NCI-H1930 (cell line): ENCODE measurements at places on chromosomes 3 and 15.

GRCh38 chr15:70250208-70251201 is 152.8 kb upstream of the TLE3 start:
- no peak for DNase-seq

DNA sequence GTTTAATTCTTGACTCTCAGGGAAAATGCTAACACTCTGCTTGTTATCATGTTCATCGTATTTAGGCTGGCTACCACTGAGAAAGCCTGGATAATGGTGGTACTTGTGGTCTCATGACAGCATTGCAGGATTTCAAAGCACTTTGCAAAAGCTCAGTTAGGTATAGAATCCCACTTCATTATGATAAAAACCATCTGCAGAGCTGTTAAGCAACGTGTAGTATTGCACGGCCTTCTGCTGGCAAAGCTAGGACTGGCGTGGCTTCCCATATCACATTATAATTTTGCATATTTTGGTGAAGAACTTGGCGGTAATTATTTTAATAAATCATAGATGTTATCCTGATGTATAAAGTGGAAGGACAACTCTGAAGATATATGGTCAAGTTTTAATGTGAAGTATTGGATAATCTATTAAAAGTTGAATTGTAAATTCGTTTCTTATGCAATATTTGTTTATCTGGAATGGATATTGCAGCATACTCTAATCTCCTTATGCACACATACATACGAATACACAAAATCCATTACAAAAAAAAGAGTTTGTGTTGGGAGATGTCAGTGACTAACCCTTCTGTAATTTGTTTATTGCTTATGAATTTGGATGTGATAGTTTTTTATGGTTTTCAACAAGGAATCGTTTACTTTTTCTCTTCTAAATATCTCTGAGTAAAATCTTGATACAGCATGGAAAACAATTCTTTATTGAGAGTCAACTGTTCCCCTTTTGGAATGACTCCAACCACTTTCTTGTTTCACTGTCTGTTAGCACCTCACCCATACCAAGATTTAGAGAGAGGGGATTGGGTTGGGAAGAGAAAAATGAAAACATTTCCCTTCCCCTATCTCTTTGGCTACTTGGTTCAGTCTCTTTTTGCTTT is 9.2 kb downstream of the RAB8B start:
- DNase-seq: no peak

GRCh38 chr3:100653604-100654294 is 44.3 kb downstream of the ADGRG7 start:
- DNase-seq: no peak

DNA sequence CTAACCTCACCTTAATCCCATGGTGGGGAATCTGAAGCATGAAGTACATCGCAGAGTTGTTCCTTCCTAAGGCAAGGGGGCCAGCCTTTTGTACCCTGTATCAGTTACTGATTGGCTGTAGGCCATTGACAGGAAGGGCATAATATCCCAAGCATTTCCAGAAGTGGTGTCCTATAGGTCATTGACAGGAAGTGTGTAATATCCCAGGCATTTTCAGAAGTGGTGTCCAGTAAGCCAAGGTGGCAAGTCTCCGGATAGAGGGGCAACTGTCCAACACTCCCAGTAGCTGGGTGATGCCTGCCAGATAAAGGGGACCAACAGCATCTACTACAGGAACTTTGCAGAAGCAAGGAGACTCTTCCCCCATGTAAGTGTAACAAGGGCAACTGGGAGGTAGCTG is 52.1 kb upstream of the MYRIP start:
- DNase-seq: no peak

- no peak for DNase-seq
Observed at GRCh38 chr3:161848376-161848775, 351.8 kb downstream of the OTOL1 start.

GRCh38 chr15:100114571-100114970 is 227.2 kb downstream of the ADAMTS17 start:
- DNase-seq: no peak

DNA sequence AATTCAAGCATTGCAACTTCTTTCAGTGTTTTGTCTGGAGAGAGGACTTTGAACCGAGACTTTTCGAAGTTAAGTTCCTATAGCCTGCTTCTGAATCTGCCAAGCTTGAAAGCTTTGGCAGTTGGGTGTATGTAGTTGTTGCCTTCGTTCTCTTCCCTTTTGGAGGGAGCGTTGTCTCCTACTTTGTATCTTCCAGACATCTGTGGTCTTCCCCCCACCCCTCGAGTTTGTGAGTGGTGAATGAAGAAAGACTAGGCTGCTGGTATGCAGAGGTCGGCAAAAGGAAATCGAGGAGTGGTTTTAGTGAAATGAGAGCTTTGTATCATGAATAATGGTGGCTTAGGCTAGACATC is 1.3 kb downstream of the CTNNB1 start:
- DNase-seq: no peak

- DNase-seq: no peak
Observed at GRCh38 chr3:9099702-9100512, 136.6 kb upstream of the RAD18 start.

DNA sequence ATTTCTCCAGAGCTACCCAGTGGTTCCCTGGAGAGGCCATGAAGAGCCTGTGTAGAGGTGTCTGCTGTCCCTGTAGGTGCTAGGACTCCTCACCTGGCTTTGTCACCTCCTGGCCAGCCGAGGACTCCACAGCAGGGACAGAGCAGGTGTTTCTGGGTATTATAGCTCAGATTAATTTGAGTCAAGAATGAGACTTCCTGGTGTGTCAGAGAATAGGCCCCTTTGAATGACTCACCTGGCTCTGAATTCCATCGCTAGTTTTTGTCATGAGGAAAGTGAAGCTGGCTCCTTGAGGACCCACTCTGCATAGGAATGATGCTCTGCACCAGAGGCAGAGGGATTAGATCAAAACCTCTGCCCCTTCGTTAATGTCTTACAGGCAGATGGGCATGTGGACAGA is 167.5 kb upstream of the TOPAZ1 start:
- DNase-seq: no peak

DNA sequence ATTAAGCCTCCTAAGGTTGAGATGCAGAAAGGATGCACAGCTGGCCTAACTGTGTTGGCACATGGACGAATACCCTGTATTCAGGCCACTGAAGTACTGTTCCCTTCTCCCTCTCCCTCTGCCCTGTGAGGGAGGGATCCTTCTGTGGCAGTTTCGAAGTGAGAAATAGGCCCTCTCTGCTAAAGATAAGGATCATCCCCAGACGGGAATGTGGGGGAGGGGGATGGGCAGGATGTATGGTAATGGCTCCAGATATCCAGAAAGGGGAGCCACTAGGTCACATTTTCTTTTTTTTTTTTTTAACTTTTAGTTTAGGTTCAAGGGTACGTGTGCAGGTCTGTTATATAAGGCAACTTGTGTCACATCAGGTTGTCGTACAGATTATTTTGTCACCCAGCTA is 463.1 kb downstream of the TBL1XR1 start:
- DNase-seq: no peak

DNA sequence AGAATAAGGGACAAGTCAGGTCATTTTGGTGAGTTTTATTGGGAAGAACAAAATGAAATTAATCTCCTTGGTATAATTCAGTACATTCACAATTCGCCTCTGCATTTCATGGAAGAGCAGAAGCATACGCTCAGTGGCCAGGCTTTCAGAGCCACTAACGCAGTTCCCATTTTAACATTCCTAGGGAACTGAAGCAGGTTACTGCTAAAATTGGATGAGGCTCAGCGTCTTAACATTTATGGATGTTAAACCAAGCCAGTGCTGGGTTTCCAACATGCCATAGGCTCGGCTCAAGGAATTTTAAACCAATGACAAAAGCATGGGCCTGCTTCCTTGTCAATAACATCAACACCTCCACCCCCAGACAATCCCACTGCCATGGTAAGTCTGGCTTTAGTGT is 172.7 kb upstream of the PRICKLE2 start:
- DNase-seq: no peak

DNA sequence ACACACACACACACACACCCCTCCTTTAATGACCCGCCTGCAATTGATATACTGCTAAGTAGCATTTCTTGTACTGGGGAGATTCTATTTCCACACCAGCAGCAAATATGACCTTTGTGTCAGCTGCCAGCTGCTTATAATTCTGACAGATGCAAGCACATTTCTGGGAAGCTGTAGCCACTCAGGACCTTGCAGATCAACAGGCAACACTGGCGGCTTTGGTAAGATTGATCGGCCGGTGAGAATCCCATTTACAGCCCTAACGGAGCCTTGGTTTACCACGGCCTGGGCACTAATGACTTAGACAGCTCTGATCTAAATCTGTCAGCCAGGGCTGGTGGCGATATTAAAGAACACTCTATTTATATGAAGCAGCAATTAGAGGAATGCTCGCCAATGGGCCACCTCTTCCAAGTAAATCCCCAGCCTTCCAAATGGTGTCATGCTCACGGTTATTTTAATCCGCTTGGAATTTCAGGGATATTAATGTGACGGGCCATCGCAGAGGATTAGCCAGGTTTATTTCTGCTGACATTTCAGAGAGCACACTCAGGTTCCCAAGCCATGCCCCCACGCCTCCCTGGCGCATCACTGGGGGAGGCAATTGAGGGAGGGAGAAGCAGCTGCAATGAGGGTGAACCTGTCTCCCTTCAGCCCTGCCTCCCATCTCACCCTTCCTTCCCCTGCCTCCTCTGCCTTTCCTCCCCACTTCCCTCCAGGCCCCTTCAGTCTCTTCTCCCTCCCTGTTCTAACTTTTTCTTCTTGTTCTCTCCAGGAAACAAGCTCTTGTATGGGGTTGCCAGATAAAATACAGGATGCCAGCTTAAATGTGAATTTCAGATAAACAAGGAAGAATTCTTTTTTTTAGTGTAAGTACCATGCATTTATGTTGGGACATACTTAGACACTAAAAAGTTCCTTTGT is 287.0 kb downstream of the TLE3 start:
- no peak for DNase-seq

DNA sequence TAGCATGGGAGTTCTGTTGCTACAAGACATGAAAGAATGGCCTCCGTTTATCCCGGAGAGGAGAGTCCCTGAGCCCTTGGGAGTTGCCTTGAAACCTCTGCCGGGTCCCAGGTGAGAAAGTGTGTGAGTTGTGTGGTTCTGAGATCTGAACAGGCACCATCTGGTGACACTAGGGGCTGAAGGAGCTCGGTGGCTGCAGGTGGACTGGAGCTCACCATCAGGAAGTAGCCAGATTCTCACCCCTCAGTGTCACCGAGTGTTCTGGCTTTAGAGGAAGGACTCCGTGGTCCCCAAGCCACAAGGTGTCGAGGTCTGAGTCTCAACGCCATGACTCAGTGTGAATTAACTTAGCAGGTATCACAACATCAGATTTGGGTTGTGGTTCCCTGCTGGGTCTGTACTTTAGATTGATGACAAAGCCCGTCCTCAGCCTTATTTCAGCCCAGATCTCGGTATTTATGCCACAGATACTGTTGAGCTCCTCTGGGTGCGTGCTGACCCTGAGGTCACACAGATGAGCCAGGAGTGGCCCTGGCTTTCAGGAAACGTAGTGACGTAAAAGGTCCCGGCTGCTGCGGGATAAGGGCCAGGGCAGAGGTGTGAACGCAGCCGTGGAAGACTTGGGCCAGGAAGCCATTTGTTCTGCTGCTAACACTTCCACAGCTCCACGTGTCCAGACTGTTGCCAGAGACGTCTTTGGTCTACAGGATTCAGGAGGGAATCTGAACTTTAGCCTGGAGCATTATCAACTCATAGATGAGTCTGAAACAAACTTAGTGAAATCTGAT is 54.4 kb downstream of the PGPEP1L start:
- DNase-seq: no peak

GRCh38 chr15:74958908-74959585 is 2.5 kb upstream of the RPP25 start:
- no peak for DNase-seq

DNA sequence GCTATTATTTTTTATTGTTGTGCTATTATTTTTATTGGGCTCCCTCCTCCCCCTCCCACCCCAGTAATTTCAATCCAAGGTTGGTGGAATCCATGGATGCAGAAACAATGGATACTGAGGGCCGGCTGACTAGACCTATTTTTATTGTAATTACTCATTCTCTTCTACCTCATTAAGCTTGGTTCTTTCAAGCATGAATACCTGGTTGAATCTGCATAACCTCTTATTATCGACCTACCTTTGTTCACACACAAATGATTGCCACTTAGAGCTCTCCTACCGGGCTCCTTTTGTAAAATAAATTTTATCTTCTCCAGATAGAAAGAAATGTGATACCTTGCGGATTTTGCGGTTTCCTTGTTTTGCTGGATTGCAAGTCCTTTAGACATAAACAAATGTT is 31.6 kb downstream of the BTD start:
- DNase-seq: no peak

DNA sequence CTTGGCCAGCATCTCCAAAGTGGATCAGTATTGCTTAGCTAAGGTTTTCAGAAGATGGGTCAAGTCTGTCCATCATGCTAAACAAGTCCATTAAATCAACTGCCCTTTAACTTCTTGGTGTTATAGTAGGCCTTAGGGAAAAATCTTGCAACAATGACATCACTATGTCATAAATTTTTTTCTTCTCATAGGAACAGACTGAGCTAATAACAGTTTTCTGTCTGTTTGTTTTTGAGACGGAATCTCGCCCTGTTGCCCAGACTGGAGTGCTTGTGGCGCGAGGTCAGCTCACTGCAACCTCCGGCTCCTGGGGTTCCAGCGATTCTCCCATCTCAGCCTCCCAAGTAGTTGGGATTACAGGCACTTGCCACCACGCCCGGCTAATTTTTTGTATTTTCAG is 94.2 kb downstream of the EFL1 start:
- DNase-seq: no peak

DNA sequence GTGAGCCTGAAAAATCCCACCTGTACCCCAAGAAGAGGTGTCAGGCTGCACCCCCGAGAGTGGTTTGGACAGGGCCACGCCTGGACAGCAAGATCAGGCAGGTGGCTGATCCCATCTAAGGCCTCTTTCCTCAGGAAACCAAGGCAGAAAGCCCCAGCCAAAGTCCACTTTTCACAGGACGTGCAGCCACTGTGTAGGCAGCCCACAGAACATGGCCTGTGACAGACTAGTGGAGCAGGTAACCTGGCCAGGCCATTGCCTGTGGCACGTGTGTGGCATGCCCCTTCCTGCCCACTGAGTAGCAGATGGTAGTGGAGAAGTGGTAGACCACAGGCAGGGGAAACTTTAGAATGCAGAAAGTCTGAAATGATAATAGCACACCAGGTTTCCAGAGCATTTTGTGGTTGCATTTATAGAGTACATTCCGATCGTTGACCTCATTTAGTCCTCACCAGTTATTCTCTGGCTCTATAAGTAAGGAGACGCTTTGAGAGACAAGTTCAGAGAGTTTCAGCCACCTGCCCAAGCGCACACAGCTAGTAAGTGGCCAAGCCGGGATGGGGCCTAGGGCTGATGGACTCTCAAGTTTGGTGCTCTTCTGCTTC is 68.7 kb downstream of the AAGAB start:
- no peak for DNase-seq

GRCh38 chr15:66505818-66506217 is 692 bp downstream of the ZWILCH start:
- DNase-seq: no peak
